ENCODE measurements at places on chromosomes 11 and 22. TPM values are rescaled to one million over a fixed set of nuclear protein-coding genes. Genes with fewer than 3 reads are reported as not detected.

Gene SLC22A9
- total RNA-seq: not detected

Gene APOBEC3C
- total RNA-seq: 8.4 TPM

Gene CDON
- 1.7 TPM for total RNA-seq

Gene OR52N4
- total RNA-seq: not detected

Gene MIAT
- 0.07 TPM for total RNA-seq

Gene GAB4
- not detected for total RNA-seq

Gene BBS1
- total RNA-seq: 17.3 TPM

Gene TMEM258
- total RNA-seq: 64.7 TPM

Gene KCNE3
- 0.27 TPM for total RNA-seq

Gene PDE3B
- total RNA-seq: 0.27 TPM

Gene CTSC
- 191 TPM for total RNA-seq

Gene PACS1
- total RNA-seq: 18.0 TPM

Gene TBRG1
- total RNA-seq: 19.9 TPM

Gene DBX1
- not detected for total RNA-seq

Gene C22orf42
- total RNA-seq: not detected

Gene INS
- total RNA-seq: not detected

Gene NUP160
- total RNA-seq: 15.9 TPM

Gene CACNA1I
- not detected for total RNA-seq

Gene ENTHD1
- total RNA-seq: not detected

Gene PLA2G6
- 11.9 TPM for total RNA-seq

Gene FGF3
- total RNA-seq: not detected

Gene OTUB1
- 106 TPM for total RNA-seq

Gene GPR83
- total RNA-seq: not detected
